ENCODE measurements at places on chromosomes 5 and 9.

GRCh38 chr9:6611865-6612264, 33.7 kb downstream of the GLDC start:
- DNase-seq = no peak

DNA sequence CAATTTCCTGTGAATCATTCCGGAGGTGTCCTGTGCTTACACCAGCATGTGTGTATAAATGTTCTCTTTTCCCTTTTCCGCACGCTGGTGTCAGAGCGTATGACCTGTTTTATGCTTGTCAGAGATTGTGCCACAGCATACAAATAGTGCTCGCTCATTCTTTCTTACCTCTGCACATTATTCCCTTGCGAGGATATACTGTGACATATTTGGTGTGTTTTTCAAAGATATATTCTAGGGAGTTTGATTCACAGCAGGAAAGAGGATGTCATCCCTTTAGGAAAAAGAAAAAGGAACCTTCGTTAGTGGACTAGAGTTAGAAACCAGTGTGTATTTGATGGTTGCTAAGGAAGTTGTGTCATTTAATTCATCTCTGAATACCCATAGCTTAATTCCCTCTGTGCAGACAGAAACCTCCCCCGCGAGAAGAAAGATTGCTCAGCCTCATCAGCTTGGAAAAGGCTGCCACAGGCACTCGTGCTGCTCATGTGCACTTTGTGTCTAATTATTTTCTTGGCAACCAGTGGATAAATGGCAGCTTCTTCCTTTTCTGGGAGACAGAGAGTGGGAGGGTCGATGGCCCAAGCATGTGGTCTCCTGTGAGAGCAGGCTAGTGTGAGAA, 14.7 kb upstream of the CCIN start:
- DNase-seq = no peak

- DNase-seq = no peak
Observed at GRCh38 chr9:19985081-19985480, 196.2 kb upstream of the SLC24A2 start.

DNA sequence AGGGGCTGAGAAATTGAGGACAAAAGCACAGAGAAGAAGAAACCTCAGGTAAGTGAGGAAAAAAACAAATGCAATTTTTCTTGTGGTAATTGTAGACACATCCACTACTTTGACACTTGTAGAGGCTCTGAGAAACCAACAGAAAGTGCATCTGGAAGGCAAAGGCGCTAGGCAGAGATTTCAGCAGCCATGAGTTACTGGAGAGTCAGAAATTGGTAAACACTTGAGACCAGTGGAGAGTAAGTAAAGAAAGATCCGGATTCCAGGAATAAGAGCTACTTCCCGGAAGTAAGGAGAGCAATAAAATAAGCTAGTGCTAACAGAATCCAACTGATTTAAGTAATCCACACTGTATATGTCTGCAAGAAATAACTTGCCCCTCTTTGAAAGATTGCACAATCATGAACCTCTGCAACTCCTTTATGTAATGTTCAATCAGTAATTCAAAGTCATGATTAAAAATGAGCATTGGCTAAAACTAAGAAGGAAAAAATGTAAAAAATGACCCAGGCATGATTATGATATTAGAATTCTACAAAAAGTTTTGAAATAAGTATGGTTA, 382.1 kb downstream of the CDH18 start:
- no peak for DNase-seq

- no peak for DNase-seq
Observed at GRCh38 chr9:26863074-26863473, 29.5 kb downstream of the CAAP1 start.

DNA sequence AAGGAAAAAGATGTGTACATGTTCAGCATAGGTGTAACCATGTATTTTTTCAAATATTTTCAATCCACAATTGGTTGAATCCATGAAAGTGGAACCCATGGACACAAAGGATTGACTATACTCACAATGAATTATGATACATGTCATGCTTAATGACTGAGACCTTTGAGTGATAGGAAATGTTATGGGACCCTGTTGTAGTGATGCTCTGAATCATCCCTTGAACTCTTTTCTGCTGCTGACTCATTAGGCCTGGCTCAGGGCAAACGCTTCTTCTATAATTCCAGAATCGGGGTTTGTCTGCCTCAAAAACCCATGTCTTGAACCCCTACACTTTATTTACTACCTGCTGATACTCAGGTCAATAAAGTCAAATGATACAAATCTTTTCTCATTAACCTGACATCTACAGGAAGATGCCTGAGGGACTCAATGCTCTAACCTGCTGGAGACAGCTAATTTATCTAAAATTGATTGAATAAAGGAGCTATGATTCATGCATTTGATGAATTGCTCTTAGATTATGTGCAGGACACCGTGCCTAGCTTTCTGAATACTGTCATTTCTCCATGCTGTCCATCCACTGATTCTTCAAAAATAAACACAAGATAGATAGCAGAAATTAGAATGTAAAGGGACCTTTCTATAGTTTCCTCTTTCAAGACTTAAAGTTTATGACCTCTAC, 260.1 kb downstream of the PRELID2 start:
- no peak for DNase-seq
